ENCODE measurements at places on chromosomes 7 and 10.

DNA sequence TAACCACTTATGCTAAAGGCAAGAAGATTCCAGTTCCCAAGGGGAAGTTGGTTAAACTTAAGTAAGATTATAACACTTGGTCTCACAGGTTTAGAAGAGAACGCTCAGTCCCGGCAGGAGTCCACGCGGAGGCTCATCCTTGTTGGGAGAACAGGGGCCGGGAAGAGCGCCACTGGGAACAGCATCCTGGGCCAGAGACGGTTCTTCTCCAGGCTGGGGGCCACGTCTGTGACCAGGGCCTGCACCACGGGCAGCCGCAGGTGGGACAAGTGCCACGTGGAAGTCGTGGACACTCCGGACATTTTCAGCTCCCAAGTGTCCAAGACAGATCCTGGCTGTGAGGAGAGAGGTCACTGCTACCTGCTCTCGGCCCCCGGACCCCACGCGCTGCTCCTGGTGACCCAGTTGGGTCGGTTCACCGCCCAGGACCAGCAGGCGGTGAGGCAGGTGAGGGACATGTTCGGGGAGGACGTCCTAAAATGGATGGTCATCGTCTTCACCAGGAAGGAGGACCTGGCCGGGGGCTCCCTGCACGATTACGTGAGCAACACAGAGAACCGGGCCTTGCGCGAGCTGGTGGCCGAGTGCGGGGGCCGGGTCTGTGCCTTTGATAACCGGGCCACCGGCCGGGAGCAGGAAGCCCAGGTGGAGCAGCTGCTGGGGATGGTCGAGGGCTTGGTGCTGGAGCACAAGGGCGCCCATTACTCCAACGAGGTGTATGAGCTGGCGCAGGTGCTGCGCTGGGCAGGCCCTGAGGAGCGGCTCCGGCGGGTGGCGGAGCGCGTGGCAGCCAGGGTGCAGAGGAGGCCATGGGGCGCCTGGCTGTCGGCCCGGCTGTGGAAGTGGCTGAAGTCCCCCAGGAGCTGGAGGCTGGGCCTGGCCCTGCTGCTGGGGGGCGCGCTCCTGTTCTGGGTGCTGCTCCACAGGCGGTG, 3.8 kb downstream of the GIMAP1 start:
- DNase-seq, result no peak

- no peak for DNase-seq
Observed at GRCh38 chr7:90717296-90718060, 121.4 kb downstream of the CDK14 start.

GRCh38 chr7:3092468-3092867, 48.8 kb upstream of the CARD11 start:
- DNase-seq, result no peak

GRCh38 chr10:28939281-28940157, 262.2 kb downstream of the BAMBI start:
- DNase-seq, result no peak

DNA sequence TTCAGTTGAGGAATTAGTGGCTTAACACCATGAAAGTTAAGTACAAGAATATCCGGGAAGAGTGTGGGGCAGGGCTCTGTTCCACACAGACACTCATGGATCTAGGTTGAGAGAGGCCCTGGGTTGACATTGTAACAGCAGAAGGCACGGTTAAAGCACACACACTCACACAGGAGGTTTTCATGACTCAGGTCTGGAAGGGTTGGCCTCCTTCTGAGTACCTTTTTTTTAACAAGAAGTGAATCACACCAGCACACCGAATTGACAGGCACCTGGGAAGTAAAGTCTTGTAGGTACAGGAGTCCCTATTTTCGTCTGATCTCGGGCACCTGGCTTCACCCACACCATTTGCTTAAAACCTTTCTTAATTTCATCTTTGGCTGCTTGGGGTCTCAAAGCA, 509.4 kb upstream of the ADARB2 start:
- no peak for DNase-seq

- DNase-seq, result no peak
Observed at GRCh38 chr7:50333221-50333651, 28.7 kb downstream of the IKZF1 start.

- no peak for DNase-seq
Observed at GRCh38 chr7:157219154-157219553, 80.4 kb downstream of the UBE3C start.

DNA sequence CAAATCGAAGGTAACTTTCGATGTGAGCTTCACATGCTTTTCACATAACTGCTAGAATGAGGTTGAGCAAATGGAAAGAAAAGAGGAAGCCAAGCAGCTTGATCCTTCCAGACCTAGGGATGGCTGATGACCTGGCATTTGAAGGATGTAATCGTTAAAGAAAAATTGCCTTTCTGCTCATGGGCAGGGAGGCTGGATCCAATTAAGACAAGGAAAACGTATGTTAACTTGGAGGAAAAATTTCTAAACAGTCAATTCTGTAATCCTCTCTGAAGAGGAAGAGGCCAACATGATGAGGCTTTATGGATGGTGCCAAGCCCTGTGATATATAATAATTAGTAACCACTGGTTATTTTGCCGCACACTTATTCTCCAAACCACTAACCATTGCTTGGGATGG, 12.5 kb downstream of the GRK5 start:
- DNase-seq, result no peak

GRCh38 chr10:132521041-132521465, 16.5 kb upstream of the INPP5A start:
- DNase-seq, result no peak

GRCh38 chr10:24360282-24361127, 151.6 kb downstream of the KIAA1217 start:
- DNase-seq, result no peak

DNA sequence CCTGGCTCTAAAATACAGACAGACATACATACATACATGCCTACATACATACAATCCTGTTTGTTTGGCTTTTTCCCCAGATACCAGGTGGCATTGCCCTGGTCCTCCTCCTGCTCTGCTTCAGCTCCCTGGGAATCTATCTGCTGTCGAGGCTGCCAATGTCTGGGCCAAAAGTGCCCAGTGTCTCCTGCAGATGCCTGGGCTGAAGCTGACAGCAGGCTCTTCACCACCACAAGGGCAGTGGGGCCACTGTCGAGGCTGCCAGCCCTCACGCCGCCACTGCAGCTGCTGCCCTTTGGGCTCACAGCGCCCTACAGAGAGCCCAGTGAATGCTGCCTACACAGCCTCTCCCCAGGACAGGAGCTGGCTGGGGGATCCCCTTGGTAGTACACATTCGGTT, 18.0 kb upstream of the STN1 start:
- DNase-seq, result no peak

GRCh38 chr10:48442809-48443177, 136.3 kb downstream of the MAPK8 start:
- DNase-seq, result no peak

GRCh38 chr10:32957341-32958084, 517 bp downstream of the ITGB1 start:
- DNase-seq, result no peak

- DNase-seq, result no peak
Observed at GRCh38 chr10:117092386-117092785, 45.7 kb downstream of the VAX1 start.

- no peak for DNase-seq
Observed at GRCh38 chr10:79127151-79127961, 58.6 kb downstream of the ZMIZ1 start.

GRCh38 chr7:127322351-127322750, 69.6 kb upstream of the GRM8 start:
- no peak for DNase-seq

DNA sequence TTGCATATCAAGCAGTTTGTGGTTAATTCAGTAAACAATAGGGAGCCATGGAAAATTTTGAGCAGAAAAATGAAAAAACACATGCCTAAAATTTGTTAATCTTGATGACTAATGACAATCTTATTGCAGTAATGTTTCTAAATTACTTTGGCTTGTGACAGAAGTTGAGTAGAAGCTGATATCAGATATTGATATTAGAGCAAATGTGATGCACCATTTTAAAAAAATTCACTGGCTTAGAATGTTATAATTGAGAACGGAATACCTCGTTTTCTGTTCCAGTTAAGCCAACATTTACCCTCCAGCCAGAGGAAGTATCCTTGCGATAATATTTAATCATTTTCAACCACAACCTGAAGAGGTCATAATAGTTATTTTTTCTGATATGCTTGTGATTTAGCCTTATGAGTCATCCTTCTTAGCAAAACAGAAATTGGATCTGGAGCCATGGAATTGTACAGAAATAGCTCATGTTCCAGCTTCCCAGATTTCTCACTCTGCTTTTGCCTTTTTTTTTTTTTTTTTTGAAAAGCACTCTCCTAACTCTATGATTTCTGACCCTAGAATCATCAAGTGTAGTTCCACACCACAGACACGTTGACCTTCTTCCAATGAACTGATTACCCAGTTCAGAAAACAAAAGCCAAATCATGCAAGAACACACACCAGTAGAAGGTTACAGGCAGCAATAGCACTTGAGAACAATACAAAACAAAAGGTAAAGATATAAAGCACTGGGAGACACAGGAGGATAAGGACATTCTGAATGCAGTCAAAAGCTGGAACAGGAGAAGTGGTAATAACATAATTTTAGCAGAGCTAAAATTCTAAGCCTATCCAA, 96.8 kb upstream of the PHYHIPL start:
- peak; percentile 28 for DNase-seq

Measured in AG04449 (cell line).